ENCODE measurements at places on chromosomes 1 and 21.
A peak's percentile ranks its signal among the peaks of the same experiment; 100 is the strongest.

DNA sequence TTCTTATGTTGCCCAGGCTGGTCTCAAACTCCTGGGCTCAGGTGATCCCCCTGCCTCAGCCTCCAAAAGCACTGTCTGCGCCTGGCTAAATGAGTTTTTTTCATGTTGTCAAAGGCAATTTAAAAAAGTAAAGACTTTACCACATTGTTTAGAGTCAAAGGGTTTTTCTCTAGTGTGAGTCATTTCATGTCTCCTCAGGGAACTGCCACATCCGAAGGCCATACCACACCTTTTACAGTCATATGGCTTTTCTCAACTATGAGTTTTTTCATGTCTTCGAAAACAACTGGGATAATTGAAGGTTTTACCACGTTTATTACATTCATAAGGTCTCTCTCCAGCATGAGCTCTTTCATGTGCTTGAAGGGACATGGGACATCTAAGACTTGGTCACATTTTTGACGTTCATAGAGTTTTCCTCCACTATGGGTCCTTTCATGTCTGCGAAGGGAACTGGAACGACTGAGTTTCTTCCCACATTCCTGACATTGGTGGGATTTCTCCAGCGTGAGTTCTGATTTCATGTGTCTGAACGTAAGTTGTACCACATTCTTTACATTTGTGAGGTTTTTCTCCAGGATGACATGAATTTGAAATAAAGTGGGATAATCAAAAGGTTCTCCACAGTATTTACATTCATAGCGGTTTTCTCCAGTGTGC, 65.6 kb downstream of the UCHL5 start:
- DNase-seq = no peak

GRCh38 chr21:43287111-43287760, 118.4 kb downstream of the CRYAA start:
- no peak for DNase-seq

GRCh38 chr1:93490357-93490756, 42.4 kb downstream of the FNBP1L start:
- DNase-seq = no peak

- no peak for DNase-seq
Measured at GRCh38 chr21:38494703-38495102, 3.6 kb downstream of the ERG start.

DNA sequence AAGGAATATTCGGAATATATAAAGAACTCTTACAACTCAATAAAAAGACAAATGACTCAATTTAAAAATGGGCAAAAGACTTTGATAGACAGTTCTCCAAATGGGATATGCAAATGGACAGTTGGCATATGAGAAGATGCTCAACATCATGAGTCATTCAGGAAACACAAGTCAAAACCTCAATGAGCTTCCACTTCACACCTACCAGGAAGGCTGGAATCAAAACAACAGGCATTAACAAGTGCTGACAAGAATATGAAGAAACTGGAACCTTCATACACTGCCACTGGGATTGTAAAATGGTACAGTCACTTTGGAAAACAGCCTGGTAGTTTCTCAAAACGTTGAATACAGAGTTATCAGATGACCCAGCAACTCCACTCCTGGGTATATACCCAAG, 17.2 kb downstream of the PGBD5 start:
- no peak for DNase-seq

DNA sequence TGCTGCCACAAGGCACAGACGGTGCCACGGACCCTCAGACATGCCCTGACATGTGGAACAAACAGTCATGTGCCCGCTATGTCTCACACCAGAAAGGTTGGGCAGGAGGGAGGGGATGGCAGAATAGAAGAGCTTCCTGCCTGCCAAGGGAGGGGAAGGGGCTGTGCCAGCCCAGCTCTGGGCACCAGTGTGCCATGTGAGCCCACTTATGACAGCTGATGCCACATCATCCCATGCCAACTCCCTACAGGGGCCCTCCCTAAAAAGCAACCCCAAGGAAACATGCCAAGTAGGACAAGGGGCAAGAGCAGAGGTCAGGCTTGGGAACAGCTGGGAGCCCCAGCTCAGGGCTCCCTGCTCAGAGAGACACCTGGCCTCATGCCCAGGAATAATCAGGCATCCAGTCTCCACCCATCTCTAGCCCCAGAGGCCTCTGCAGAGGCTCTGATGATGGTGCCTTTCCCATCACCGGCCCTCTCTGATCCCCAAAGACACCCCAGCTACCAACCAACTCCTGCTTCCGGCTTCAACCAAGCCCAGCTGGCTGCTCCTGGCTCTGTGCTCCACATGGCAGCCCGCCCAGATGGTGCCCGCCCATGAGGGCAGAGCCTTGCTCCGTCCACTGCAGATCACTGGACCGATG, 10.3 kb downstream of the ADGRB2 start:
- peak; percentile 37 for DNase-seq

GRCh38 chr1:117389284-117389683, 22.0 kb downstream of the MAN1A2 start:
- no peak for DNase-seq

Data from right lung (tissue), 10 donors.